Pulmonary artery endothelial cell (primary cell): ENCODE measurements at places on chromosomes 4 and X. TPM values are rescaled to one million over a fixed set of nuclear protein-coding genes. Genes with fewer than 3 reads are reported as not detected.

KIT gene
- total RNA-seq: 35.8 and 41.7 TPM in 2 replicates

PNCK gene
- not detected in 2 replicates for total RNA-seq

CFI gene
- total RNA-seq: 23.9 and 25.1 TPM in 2 replicates

FAM47A gene
- total RNA-seq: not detected in 2 replicates

PROM1 gene
- 0.07 TPM in 1 of 2 replicates, not detected in the other for total RNA-seq

CXCL6 gene
- 3.0 and 18.3 TPM in 2 replicates for total RNA-seq

MSMO1 gene
- 159 and 292 TPM in 2 replicates for total RNA-seq

MFAP3L gene
- total RNA-seq: 0.20 and 0.21 TPM in 2 replicates

GABRG1 gene
- total RNA-seq: not detected in 2 replicates

CTAG1B gene
- not detected in 2 replicates for total RNA-seq

UGT2A3 gene
- total RNA-seq: not detected in 2 replicates

CT55 gene
- total RNA-seq: not detected in 2 replicates

TMPRSS11A gene
- total RNA-seq: not detected in 2 replicates

PCDH19 gene
- total RNA-seq: 0.11 and 0.33 TPM in 2 replicates

PCDH10 gene
- total RNA-seq: 14.8 and 31.7 TPM in 2 replicates

GIMD1 gene
- not detected in 2 replicates for total RNA-seq

CAMK2D gene
- total RNA-seq: 38.1 and 50.3 TPM in 2 replicates

NLGN4X gene
- not detected in 2 replicates for total RNA-seq

STK26 gene
- 0.33 and 7.7 TPM in 2 replicates for total RNA-seq

ADH1B gene
- not detected in 2 replicates for total RNA-seq

PLAC8 gene
- 0.33 and 0.60 TPM in 2 replicates for total RNA-seq

VSIG4 gene
- not detected in 2 replicates for total RNA-seq

CLIC2 gene
- total RNA-seq: 7.3 and 12.8 TPM in 2 replicates

PRRG3 gene
- not detected in 2 replicates for total RNA-seq

PRDM8 gene
- total RNA-seq: 0.14 and 0.33 TPM in 2 replicates

PHOX2B gene
- total RNA-seq: not detected in 2 replicates

NXF2 gene
- not detected in 2 replicates for total RNA-seq

MID1 gene
- 11.4 and 19.9 TPM in 2 replicates for total RNA-seq

GPR34 gene
- not detected in 2 replicates for total RNA-seq

GAGE12H gene
- total RNA-seq: not detected in 2 replicates

REST gene
- total RNA-seq: 34.0 and 39.1 TPM in 2 replicates

SMIM10 gene
- total RNA-seq: 1.3 and 2.2 TPM in 2 replicates

SPATA4 gene
- not detected in 2 replicates for total RNA-seq

MSANTD1 gene
- 0.07 and 0.42 TPM in 2 replicates for total RNA-seq

DDIT4L gene
- 1.9 and 13.7 TPM in 2 replicates for total RNA-seq

FDCSP gene
- not detected in 2 replicates for total RNA-seq

HSD17B13 gene
- total RNA-seq: 0.07 TPM in 1 of 2 replicates, not detected in the other

TMEM154 gene
- 6.1 and 9.1 TPM in 2 replicates for total RNA-seq

CT45A1 gene
- total RNA-seq: not detected in 2 replicates

TAF7L gene
- total RNA-seq: 0.88 and 1.2 TPM in 2 replicates

GAGE12F gene
- not detected in 2 replicates for total RNA-seq

PAGE2B gene
- not detected in 2 replicates for total RNA-seq

SHOX gene
- not detected in 2 replicates for total RNA-seq

STPG2 gene
- 0.07 and 0.14 TPM in 2 replicates for total RNA-seq

PHF8 gene
- 14.9 and 19.7 TPM in 2 replicates for total RNA-seq

TRIM75 gene
- total RNA-seq: not detected in 2 replicates

HTT gene
- total RNA-seq: 21.8 and 51.8 TPM in 2 replicates

PRR32 gene
- not detected in 2 replicates for total RNA-seq

WFS1 gene
- total RNA-seq: 18.9 and 21.4 TPM in 2 replicates

USP53 gene
- 40.8 and 73.1 TPM in 2 replicates for total RNA-seq

FAM236B gene
- not detected in 2 replicates for total RNA-seq

CPE gene
- total RNA-seq: 0.35 and 1.2 TPM in 2 replicates

HSFX4 gene
- total RNA-seq: not detected in 2 replicates

APELA gene
- not detected in 2 replicates for total RNA-seq

SFRP2 gene
- not detected in 2 replicates for total RNA-seq

PABPC1L2B gene
- total RNA-seq: not detected in 2 replicates
